Stimulated activated CD4-positive, alpha-beta T cell treated with anti-CD3 and anti-CD28 coated beads, Interleukin-15, amount 100 ng/mL, for 1 hour (primary cell): ENCODE measurements at places on chromosomes 12 and 14.

DNA sequence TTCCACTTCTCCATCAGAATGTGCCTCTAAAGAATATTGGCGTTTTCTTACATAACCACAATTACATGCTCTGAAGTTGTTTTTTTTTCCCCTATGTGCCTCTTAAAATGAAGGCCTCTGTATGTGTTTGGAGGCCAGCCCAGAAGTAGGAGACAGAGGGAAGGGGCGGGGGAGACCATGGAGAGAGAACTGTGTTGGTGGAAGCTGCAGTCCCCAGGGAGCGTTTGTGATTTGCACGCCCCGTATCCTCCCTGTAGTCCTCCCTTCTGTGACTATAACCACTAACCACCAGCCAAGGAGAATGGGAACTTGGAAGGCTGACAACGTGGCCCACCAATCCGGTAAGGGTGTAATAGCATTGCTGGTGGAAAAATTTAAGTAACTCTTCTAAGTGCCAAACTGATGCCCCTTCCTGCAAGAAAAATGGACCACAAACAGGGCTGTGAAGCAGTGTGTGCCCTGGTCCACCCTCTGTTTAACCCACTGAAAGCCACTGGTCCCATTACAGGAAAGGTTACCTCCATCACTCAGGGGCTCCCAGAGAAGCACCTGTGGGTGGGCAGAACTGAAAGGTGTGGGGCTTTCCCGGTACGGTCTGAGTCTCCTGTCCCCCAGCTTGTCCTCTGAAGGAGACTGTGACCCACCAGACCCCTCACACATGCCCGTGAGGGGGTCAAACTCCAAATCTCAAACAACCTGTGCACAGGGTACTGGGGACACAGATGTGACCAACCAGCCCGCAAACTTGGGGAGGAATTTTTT lies 36.8 kb downstream of the CCDC88C start:
- no peak for DNase-seq

DNA sequence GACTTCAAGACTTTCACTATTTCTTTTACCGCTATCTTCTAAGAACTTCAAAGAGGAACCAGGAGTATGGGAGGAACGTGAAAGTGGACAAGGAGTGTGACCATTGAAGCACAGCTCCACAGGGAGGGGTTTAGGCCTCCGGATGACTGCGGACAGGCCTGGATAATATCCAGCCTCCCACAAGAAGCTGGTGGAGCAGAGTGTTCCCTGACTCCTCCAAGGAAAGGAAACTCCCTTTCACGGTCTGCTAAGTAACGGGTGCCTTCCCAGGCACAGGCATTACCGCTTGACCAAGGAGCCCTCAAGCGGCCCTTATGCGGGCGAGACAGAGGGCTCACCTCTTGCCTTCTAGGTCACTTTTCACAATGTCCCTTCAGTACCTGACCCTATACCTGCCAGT lies 267.0 kb downstream of the RPL10L start:
- DNase-seq: no peak

DNA sequence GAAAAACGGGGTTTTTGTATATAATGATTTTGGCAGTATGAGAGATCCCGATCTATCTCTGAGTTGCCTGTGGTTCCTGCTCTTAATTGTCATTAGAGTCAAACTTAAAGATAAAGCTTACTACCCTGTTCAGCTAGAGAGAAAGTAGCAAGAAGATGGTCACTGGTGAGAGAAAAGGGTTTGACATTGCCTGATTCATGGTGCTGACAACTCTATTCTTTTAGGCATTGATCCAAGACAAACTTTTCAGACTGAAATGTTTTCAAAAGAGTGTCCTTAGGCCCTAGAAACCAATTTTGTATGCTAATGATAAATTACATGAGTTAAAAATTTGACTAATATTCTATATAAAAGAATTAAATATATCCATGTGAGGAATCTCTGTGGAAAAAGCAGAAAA lies 35.1 kb downstream of the PELI2 start:
- no peak for DNase-seq

DNA sequence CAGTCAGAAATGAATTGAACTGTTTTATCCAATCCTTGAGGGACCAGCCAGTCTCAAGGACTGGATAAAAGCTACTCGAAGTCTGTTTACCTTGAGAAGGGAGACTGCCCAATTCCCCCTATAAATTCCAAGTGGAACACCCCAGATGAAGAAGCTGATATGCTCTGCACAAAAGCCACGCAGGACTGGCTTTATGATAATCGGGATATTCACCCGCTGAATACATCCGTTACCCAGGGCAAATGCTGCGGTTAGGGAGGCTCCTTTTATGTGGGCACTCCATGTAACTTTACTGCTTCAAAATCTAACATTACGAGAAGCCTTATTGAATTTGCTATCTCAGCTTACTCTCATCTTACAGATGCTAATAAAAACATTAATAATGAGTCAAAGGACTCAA lies 119.1 kb downstream of the DENND5B start:
- DNase-seq: no peak

DNA sequence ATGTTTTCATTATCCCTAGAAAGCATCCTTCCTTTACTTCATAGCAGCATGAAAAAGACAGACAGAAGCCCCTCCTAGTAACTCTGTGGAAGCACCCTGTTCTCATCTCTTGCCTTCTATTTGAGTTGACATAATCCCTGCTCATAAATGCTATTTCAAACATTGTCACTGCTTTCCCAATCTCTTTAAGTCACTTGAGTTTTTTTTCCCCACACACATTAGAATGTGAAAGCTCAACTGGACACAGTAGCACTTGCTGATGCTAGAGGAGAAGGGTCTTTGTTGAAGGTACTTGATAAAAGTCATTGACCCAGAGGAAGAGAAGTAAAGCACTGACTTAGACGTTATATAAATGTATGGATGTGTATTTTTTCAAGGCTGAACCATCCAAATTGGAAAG lies 3.0 kb downstream of the E2F7 start:
- no peak for DNase-seq

DNA sequence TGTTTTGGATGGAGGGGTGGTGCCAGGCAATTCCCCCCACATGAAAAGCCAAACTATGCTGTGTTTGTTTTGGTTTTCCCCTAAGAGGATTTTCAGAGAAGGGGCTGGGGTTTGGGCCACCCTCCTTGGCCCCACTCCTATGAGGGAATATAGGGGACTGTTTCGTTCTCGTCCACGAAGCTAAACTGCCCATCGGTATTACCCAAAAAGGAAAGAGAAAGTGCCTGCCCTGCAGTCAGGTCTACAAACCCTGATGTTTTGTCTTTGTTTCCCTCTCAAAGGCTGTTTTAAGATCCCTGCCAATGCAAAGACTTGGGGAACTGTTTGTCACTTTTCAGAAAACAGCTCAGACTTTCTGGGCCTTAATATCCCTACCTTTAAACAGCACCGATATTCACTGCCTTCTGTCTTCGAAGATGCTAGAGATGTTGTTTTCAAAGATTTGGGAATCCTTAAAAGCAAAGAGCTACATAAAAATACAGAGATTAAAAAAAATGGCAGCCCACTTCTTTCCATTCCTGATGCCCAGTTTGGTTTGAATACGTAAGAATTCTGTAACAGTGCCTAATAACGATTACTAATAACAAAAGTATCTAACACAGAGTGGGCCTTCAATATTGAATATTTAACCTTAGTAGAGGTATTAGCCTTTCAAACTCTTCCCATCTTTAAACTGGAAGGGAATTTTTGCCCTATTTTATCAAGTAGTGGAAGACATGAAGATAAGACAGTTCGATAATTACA lies 518.4 kb downstream of the MED13L start:
- DNase-seq: no peak

- no peak for DNase-seq
Observed at GRCh38 chr12:98998697-98999299, 353.7 kb downstream of the APAF1 start.

- DNase-seq: no peak
Observed at GRCh38 chr14:66330228-66330627, 155.9 kb upstream of the CCDC196 start.

- no peak for DNase-seq
Observed at GRCh38 chr12:108338915-108339657, at the start of gene CMKLR1. Gene CMKLR1, minus strand, starts transcription at chr12:108339311. Its CDS starts 45,720 bp downstream, at chr12:108293591.

DNA sequence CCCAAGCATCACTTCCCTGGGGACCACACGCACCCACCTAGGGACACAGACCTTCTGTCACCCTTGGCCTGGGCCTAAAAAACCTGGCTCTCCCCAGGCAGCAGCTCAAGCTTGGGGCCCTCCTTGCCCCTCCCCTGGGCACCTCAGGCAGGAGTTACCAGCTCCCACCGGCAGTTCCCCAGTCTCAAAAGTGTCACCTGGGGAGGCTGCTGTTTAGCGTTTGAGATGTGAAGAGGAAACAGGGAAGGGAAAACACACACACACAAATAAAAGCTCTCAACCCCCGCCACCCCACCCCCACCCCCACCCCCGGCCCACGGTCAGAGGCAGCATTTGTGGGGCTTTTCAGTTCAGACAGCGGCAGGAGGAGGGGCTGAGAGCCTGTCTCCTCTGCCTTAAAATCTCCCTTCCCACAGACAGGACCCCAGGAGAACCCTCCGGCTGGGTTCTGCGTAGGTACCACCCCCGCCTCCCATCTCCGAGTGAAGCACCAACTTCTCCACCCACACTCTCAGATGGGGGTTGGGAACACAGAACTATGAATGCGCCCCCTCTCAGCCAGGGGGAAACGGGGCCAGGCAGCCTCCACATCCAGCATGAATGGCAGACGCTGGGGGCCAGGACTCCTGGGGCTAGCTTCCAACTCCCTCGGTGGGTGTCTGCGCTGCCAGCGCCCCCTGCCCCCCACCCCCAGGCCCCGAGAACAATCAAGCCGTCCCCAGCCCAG lies 3.0 kb downstream of the NCOR2 start:
- no peak for DNase-seq

DNA sequence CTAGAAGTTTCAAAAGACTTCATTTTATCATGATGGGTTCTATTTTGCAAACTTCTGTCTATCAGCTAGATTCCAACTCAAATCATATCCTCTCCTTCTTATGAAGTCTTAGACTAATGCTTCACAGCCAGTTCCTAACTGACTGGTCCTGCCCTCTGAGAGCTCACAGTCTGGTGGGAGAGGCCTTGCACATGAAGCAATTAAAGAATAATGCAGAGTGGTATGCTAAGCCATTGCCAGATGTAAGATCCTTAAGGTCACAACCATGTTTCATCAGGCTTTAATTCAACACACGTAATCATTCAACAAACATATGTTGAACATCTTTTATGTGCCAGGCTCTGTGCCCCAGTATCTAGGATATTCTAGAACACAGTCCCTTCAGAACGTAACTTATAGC lies 125.8 kb upstream of the TMPO start:
- DNase-seq: no peak

- no peak for DNase-seq
Observed at GRCh38 chr12:104691721-104692556, 235.2 kb downstream of the CHST11 start.

DNA sequence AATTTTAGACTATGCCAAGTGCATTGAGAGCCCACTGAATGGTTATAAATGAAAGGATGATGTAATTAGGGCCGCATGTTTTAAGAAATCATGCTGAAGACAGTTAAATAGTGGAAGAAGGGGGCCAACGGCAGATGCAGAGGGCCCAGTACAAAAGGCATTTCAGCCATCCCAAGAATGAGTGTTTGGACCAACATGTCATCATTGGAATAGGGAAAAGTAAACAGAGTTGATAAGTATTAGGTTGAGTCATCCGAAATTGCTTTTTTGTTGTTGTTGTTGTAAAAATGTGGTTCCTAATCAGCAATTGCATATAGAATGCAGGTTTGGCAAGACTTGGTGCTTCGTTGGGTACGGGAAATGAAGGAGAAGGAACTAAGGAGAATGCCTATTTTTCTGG lies 29.5 kb downstream of the BMP4 start:
- no peak for DNase-seq

- DNase-seq: no peak
Observed at GRCh38 chr12:108510836-108511235, 4.2 kb upstream of the FICD start.

- DNase-seq: no peak
Observed at GRCh38 chr12:102633981-102634605, 153.7 kb upstream of the IGF1 start.

- DNase-seq: no peak
Observed at GRCh38 chr12:20576528-20576927, 118.6 kb upstream of the SLCO1C1 start.

- no peak for DNase-seq
Observed at GRCh38 chr12:121894633-121895032, 6.0 kb downstream of the PSMD9 start.

- no peak for DNase-seq
Observed at GRCh38 chr14:100115726-100116125, 43.7 kb downstream of the DEGS2 start.

GRCh38 chr14:75441728-75442127 lies 13.9 kb downstream of the JDP2 start:
- DNase-seq: no peak

DNA sequence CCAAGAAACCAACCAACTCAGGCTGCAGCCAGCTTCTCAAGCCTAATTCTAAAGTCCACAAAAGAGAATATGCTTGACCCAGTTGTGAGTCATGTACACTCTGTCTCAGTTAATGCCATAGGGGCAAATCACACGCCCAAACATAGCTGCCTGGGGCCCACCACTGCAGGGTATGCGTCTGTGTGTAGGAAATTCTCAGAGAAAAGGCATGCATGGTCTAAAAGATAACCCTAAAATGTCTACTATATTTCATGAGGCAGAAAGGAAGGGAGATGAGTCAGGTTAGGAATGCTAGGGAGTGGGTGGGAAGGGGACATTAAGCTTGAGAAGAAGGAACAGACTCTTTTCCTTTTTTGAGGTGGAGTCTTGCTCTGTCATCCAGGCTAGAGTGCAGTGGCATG lies 22.3 kb upstream of the SPTLC2 start:
- no peak for DNase-seq

DNA sequence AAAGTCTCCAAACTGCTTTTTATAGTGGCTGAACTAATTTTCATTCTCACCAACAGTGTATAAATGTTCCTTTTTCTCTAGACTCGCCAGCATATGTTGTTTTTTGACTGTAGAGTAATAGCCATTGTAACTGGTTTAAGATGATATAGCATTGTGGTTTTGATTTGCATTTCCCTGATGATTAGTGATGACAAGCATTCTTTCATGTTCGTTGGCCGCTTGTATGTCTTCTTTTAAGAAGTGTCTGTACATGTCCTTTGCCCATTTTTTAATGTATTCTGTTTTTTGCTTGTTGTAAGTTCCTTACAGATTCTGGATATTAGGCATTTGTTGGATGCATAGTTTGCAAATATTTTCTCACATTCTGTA lies 404.9 kb downstream of the FLRT2 start:
- no peak for DNase-seq

- DNase-seq: no peak
Observed at GRCh38 chr14:58272588-58273372, 25.6 kb upstream of the ARID4A start.
